Activated CD4-positive, alpha-beta T cell treated with anti-CD3 and anti-CD28 coated beads, Interleukin-2, amount 50 U/mL, for 16 hours (primary cell): ENCODE measurements at places on chromosomes 5 and 9.
A peak's percentile ranks its signal among the peaks of the same experiment; 100 is the strongest.

DNA sequence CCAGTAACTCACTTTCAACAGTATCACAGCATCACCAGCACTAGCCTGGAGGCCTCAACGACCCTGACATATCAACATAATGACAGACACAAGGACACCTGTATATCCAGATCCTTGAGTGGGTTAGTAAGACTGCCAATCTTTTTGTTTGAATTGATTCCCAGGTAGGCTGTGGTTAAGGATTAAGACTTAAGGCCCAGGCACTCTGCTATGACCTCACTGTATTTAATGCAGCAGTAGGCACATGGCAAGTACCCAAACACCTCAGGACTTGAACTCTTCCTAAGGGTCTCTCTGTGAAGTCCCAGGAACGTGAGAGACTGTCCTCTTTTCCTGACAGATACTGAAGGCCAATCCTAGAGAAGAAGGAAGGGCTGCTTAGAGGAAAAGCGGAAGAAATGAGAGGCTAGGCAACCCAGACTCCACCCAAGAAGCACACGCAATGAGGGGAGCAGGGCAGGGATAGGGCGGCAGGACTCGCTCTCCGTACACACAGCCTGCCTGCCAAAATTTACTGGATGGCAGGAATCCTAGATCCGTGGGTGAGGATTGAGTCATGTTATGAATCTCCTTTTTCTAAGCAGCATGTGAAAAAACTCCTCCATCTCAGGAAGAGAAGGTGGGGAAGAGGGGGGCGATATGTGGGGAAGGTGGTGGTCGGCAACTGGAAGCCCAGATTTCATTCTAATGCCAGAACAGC, 93.4 kb downstream of the SIL1 start:
- DNase-seq, result no peak

DNA sequence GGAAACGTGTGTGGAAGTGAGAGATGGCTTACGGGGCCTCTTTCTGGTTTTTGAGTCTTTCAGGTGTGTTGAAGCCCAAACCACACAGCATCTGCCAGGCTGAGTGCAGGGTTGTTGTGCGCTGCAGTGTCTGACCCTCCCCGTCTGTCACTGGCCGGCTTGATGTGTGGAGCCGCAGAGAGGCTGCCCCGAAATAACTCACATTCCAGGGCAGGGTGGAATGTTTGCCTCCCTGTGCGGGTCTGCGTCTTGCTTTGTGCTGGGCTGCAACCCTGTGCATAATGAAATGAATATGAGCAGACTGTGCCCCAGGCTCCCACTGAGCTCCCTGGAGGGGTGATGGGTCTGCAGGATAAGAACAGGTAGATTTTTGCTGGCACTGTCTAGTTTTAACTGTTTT, 9.9 kb upstream of the PLEKHG4B start:
- no peak for DNase-seq

GRCh38 chr5:168992016-168992415, 308.9 kb downstream of the SLIT3 start:
- DNase-seq, result no peak

DNA sequence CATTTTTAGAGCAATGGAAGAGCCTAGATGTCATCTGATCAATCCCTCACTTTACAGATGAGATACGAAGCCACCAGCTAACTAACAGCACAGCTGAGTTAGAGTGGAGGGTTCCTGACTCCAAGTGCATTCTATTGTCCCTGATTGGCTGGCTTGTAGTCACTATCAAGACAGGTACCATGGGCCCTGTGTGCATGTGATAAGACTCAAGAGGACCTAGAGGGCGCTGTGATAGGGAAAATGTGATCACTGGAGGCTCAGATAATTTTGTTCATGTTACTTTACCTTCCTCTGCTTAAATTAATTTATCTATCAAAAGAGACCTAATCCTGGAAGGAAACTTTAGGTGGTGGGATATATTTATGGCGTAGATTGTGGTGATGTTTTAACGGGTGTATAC, 19.5 kb upstream of the SNAPC3 start:
- no peak for DNase-seq

GRCh38 chr5:136808756-136809155, 443.4 kb upstream of the TRPC7 start:
- DNase-seq, result no peak

DNA sequence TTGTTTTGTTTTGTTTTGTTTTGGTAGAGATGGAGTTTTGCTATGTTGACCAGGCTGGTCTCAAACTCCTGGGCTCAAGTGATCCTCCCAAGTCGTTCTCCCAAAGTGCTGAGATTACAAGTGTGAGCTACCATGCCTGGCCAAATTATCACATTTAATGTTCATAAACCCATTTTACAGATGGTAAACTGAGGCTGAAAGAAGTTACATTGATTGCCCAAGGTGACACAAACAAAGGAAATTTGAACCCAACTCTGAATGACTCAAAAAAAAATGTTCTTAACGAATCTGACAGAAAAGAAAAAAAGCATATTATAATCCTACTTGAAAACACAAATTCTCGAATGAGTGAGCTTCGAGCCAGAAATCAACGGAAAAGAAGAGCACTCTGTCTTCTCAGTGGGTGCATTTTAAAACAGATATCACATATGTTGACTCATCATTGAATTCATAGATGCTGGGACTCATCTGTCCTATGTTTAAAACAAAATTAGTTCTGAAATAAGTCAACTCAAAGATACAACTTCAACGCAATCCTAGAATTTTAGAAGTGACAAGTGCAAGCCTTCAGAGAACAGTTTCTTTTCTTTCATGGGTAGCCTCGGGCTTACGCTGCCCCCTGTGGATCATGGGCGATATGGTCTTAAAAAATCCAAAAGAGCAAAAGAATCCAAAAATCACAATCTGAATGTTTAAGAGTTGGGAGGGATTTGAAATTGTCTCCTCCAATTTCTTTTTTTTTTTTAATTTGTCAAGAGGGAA, 28.4 kb downstream of the TIMD4 start:
- peak; percentile 76 for DNase-seq

DNA sequence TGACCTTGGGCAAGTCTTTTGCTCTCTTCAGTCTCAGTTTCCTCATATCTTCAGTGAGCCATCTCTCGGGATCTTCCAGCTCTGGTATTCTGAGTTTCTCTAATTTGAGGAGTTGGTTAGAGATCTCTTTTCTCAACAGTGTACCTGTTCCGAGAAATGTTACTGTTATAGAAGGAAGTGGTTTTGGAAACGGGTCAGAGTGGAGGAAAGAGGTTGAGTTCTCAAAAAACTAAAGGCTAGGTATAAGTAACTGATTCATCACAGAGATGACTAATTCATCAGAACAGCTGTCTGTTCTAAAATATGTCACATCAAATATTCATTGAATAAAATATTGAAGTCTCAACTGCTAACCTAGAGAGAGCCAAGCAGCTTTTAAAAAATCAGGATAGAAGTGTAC, 106.6 kb downstream of the PALM2AKAP2 start:
- peak; percentile 84 for DNase-seq

DNA sequence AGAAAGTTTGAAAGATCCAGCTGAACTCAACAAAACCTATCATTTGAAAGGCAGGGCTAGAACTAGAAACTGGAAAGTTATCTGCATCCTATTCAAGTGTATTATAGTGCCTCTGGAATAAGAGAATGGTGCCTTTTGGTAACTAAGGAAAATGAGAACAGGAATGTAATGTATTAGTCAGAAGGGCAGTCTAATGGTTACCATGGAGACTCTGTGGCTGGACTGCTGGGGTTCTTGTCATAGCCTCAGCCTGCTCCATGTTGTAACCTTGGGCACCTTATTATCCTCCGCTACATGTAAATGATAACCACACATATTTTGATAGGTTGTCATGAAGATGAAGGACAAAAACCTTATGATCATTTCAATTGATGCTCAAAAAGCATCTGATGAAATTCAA, 24.6 kb upstream of the IFNB1 start:
- no peak for DNase-seq

GRCh38 chr5:135174315-135175096, 140.5 kb upstream of the PITX1 start:
- DNase-seq, result no peak

DNA sequence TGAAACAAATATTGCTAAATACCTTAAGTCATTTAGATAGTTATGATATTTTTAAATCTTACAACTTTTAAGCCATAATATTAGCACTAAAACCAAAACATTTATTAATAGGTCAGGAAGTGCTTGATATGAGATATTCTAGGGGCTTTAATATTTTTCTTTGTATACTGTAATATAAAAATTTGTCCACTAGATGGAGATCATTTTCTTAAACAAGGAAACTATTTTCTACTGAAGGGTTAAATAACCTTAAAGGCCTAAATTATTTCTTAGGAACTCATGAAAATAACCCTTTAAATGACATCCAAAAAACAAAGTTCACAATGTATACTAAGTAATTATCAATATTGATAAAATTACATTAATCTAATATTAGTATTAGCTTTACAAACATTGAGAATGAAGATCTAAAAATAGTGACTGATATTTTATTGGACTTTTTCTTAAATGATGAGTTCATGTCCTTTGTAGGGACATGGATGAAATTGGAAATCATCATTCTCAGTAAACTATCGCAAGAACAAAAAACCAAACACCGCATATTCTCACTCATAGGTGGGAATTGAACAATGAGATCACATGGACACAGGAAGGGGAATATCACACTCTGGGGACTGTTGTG, 635.7 kb downstream of the RAB3C start:
- no peak for DNase-seq

DNA sequence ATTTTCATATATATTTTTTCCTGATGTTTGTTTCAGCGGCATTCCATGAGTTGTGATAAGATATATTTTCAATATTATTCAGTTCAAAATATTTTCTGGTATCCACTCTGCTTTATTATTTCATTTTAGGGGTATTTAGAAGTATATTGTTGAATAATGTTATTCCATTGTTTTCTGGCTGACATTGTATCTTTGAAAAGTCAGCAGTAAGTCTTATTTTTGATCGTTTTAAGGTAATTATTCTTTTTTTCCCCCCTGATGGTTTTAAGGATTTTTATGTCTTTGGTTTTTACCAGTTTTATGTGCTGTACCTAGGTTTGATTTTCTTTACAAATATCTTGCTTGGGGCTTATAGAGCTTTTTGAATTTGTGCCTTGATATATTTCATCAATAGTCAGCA, 6.6 kb upstream of the GLRA1 start:
- no peak for DNase-seq

DNA sequence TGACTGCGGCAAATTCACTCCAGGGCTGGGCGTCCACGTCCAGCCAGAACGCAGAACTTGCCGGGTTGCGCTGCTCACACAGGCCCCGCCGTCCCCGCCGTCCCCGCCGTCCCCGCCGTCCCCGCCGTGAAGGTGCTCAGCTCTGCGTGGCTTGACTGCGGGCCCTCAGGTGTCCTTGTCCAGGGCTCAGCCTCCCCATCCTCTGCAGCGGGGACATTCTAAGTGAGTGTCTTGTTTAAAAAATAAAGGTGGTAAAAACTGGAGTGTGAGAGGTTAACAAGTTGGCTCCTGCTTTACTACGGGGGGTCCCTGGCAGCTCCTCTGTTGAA, 14.9 kb downstream of the IRX4 start:
- no peak for DNase-seq

DNA sequence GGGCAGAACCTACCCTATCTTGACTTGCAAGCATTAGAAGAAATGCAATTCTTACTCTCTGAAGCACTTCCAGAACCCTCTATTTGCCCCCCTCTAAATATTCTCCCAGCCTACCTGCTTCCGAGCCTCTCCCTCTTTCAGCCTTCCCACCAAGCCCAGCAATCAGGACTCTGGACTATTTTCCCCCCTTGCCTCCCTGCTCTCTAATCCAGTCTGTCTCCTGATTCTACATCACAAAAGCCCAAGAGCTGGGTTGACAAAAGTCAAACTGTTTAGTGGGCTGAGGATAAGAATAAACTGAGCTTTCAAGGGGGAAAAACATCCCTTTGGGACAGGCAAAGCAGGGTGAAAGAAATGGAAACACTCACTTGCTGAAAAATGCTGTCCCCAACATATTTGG, 123.2 kb upstream of the KIF2A start:
- no peak for DNase-seq

- DNase-seq, result no peak
Measured at GRCh38 chr5:75338408-75338807, 1.4 kb downstream of the HMGCR start.

GRCh38 chr5:16539169-16539666, 73.6 kb upstream of the ZNF622 start:
- no peak for DNase-seq

DNA sequence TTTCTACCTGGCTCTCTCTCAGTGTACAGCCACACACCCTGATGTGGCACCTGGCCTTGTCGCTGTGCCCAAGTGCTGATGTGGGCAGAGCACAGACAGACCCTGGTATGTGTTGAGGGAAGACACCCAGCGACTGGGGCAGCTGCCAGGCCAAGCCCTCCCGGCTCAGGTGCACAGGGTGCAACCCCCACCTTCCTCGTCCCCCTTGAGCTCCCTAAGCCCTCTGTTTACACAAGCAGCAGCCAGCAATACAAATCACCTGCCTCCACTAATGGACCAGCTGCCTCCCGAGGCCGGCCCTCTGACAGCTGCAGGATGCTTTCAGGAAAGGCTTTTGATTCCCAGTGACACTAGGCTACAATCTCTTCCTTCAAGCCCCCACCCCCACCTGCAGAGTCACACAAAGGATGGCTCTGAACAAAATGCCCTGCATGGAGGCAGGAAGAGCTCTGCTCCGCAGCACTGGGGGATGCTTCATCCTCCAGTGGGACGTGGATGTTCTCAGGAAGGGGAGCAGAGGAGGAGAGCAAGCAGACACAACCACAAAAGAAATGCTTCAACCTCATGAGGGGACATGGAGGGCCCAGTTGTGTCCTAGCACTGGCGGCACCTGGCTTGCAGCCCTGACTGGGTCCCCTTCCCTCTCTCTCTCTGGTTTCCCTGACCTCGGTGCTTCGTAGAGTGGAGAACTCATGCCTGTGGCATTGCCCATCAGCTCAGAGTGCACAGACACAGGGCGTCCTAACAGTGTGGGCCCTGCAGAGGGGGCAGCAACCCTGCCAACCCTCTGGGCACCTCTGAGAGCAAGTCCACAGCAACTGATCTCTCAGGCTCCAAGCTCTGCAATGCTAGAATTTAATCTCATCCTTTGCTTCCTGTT, 140.8 kb downstream of the BARX1 start:
- no peak for DNase-seq

DNA sequence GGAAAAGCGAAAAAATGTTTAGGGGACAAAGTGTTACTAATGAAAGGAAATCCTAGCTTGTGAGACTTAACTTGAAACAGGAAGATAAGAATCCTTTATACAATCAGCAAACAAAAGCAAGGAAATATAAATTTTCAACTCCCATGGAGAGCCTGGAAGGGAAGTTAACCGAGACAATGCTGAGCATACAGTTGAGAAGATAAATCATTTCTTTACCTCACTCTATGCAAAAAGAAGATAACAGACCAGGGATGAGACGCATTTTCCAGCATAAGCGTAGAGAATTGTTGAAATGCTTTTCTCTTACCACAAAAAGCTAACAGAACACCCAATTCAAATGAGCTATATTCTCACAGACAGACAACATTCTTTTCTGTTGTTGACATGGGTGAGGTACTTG, 309.6 kb downstream of the CWC27 start:
- DNase-seq, result no peak

- no peak for DNase-seq
Measured at GRCh38 chr5:121667292-121667691, 184.4 kb upstream of the FTMT start.

- DNase-seq, result no peak
Measured at GRCh38 chr5:96905864-96906263, 29.6 kb downstream of the ERAP2 start.
